ENCODE measurements at places on chromosomes 6 and 20. TPM values are rescaled to one million over a fixed set of nuclear protein-coding genes. Genes with fewer than 3 reads are reported as not detected.

RAET1G gene
- total RNA-seq = 9.9 TPM

EMILIN3 gene
- total RNA-seq = 0.12 TPM

GRCh38 chr6:151103266-151103665, 136.5 kb upstream of the AKAP12 start:
- no peak for DNase-seq

DNA sequence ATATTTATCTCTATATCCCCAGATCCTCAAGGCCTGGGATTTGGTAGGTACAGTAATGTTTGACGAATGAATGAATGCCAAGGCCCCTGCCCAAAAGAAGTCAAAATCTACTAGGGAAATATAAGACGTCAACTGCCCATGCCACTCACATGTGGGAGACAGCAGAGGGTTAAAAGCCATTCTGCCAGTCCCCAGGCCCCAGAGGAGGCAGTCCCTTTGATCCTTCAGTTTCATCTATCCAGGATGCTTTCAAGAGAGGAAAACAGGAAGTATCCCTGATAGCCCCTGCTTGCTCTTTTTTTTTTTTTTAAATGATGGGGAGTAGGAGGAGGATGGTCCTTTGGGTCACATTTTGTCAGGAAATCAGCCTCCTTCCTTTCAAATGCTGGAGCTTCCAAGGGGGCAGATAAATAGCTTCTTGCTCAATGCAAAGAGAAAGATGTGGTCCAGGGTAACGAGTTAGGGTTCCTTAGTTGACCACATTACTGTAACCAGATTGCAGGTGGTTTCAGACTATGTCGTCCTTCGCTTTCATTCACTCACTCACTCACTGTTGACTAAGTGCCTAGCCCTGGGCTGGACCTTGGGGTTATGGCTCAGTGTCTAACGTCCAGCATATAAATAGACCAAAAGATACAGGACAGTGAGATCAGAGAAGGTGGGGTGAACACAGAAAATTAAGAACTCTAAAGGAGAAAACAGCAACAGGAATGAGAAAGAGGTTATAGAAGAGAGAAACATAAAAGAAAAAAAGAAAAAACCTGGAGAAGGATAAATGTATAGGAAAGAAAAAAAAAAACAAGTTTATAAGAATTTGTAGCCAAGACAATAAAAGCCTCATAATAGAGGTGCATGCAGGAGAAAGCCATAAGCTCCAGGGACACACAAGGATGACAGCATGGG, 64.6 kb upstream of the PIM1 start:
- no peak for DNase-seq

GLP1R gene
- not detected for total RNA-seq

SLX4IP gene
- total RNA-seq = 4.7 TPM

PRR18 gene
- not detected for total RNA-seq

BMP7 gene
- 0.96 TPM for total RNA-seq

DNA sequence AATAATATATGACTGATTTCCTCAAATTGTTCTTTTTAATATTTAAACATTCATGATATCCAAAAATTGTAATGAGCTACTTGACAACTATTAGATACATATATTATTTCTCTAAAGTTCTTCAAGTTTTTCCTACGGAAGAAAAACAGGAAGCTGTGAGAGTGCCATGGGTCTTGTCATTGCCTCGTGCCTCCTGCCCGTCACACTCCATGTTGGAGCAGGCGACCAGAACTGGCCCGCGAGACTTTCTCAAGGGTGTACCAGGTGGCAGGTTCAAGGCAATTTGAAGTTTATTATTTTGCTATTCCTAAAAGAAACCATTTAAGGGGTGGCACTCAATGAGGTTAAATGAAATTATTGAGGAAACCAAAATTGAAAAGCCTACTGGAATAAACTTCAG, 337.2 kb downstream of the HACE1 start:
- no peak for DNase-seq

All from RPMI7951 (cell line).